Activated naive CD4-positive, alpha-beta T cell (primary cell): ENCODE measurements at places on chromosomes 3 and 15.

GRCh38 chr3:55491296-55491816 lies 4.2 kb upstream of the WNT5A start:
- no peak for DNase-seq

- DNase-seq = no peak
Observed at GRCh38 chr3:48716508-48716981, 476 bp downstream of the IP6K2 start.

- no peak for DNase-seq
Observed at GRCh38 chr3:41522612-41523011, 323.3 kb downstream of the CTNNB1 start.

- no peak for DNase-seq
Observed at GRCh38 chr3:80060664-80061063, 292.9 kb upstream of the ROBO1 start.

DNA sequence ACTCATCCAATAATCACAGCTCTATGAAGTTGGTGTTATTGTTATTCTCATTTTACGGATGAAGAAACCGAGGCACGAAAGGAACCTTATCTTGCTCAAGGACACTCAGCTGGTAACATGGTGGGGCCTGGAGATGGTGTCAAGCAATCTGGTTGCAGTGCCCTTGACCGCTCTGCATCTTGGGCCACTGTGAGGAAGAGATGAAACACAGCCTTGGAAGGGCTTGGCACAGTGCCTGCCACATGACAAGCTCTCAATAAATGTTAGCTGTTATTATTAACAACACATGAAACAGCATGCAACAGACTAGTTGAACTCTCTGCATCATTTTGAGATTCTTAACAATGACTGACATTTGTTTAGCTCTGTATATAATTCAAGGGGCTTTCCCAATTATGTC lies 10.1 kb upstream of the ITGA11 start:
- no peak for DNase-seq

- no peak for DNase-seq
Observed at GRCh38 chr15:57406062-57406772, 29.9 kb downstream of the CGNL1 start.

DNA sequence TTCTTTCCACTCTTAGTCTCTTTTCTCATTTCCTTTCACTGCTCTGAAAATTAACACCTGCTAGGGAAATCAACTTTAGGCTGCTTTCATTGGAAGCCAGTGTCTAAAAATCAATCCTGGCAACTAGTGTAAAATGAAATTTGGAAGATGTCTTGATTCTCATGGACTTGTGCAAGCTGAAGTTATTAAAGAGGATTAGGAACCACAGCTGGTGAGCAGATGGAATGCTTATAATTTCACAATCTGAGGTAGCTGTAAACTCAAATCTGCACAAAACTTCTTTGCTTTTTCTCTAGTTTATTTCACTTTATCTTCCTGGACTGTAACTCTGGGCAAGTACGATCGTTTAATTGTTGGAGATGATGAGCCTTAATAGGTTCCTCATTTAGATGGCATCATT lies 175.6 kb downstream of the GHSR start:
- DNase-seq = no peak

DNA sequence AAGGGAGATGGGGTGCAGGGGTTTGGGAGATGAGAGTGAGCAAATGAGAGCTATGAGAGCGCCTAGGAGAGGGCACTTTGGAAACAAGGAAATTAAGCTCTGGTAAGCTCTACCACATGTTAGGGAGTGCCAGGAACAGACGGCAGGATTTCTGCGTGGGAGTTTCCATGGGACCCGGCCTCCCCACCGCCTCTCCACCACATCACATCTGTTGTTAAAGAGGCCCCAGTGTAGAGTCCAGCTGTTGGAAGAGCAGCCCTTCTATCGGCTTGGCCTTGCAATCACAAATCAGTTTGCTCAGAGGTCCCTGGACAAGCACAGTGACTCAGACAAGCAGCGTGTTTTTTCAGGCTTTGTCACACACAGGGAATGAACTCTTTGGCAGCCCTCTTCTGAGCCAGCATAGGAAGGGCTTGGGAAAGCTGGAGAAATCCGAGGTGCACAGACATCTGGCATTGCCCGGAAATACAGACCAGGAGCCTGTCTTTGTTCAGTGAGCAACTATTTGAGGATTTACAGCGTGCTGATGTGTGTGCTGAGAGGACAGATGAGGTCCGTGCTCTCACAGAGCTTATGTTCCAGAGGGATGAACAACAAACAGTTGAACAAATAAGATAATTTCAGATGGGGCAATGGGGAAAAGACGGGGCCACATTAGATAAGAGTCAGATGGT lies 370.6 kb upstream of the PROK2 start:
- DNase-seq = no peak
